ENCODE measurements at places on chromosomes 13 and 19.

- no peak for DNase-seq
Measured at GRCh38 chr13:70375718-70376117, 267.5 kb upstream of the KLHL1 start.

- no peak for DNase-seq
Measured at GRCh38 chr19:294946-295686, 3.9 kb upstream of the PLPP2 start.

- no peak for DNase-seq
Measured at GRCh38 chr13:64074971-64075474, 2659.4 kb upstream of the PCDH20 start.

GRCh38 chr13:103898481-103898880, 832.3 kb upstream of the SLC10A2 start:
- DNase-seq: no peak

Measured in right hindlimb (tissue), 1 donor.